AG20443 (cell line): ENCODE measurements at places on chromosomes 7 and 10.

GRCh38 chr10:128855618-128856428 lies 611.2 kb upstream of the MGMT start:
- DNase-seq = no peak

- no peak for DNase-seq
Measured at GRCh38 chr7:30519122-30519521, 14.5 kb upstream of the GGCT start.

GRCh38 chr7:73517241-73517995 lies 4.7 kb downstream of the BAZ1B start:
- no peak for DNase-seq

DNA sequence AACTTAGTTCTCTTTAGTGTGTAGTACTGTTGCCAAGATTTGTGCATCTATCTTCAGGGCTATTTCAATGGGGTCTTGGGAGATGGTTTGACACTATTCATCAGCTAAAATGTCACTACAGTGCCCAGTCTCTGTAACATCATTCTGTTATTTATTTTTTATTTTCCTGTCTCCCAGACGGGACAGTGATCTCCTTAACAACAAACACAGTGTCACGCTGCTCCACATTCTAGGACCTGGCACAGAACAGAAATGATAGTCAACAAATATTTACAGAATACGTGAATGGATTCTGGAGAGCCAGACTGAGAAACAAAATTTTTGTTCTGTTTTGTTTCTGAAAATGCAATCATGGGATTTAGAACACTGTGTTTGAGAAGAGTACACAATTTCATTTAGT lies 937.7 kb upstream of the LRRN3 start:
- no peak for DNase-seq

- no peak for DNase-seq
Measured at GRCh38 chr7:42155584-42156290, 81.3 kb downstream of the GLI3 start.

DNA sequence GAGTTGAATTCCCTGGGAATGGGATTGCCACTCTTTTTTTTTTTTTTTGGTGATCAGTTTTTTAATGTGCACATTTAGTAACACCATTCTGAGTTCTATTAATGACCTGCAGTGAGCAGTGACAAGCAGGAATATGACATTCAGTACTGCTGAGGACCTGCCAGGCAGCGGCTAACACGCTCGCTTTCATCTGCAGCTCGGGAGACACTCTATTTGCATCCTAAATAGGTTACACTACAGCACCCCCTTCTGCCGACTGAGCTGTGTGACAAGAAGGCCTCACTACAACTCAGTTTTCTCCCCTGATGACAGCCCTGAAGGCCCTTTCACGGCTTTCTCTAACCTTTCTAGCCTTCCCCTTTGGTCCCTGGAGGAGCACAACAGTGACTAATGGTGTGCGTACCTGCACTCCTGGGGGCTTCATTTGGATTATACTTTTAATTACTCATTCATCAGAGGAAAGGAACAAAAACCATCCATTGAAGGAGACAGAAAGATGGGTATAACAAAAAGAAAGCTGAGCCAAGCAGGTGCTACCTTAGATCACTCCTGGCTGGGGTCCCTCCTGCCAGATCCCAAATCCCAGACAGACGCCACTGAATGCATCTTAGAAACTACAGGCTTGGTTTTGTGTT lies 872.4 kb downstream of the LRMDA start:
- DNase-seq = peak; percentile 86

DNA sequence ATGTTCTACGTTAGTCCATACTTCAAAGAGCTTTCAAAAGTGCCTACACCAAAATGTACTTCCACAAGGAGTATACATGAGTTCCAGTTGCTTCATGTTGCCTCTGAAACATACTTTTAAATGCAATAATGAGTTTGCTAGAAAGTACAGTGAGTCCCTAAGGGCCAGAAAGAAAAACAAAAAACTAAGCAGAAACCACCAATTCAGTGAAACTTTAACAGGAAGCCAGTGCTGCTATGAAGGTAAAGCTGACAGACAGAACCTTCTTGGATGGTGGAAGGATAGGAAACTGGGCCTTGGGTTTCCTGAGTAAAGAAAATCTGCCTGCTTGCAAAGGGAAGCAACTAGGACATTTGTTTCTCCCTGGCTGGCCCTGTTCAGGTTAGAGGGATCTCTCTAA lies 104.2 kb downstream of the CTTNBP2 start:
- DNase-seq = no peak

DNA sequence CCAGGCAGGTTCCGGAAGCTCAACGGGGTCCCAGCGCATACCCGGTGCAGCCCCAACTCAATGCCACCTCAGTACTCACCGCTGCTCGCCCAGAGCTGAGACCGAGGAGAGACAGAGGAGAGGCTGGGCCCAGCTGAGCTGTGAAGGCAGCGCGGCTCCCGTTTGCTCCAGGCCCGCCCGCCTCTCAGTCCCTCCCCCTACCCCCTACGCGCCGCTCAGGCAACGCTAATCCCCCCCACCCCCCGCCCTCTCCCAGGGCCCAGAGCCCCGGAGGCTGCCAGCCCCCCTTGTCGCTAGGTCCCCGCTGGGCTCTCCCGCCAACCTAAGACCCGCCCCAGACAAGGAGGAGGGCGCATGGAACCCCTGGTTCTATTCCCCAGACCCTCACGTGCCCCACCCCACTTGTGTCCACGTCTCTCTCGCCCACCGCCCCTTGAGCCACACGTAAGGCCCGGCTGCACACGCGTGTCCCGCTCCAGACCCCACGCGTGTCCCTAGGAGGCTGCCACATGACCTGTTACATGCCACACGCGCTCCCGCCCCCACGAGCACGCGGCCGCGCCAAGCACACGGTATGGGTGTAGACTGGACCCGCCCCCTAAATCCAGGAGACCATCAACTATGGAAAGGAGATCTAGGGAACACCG lies at the start of gene PSD:
Gene PSD (minus strand): TSS at position 164 of the 647 bp plus-strand sequence. CDS start 1,747 bp downstream, outside the sequence.
- DNase-seq = no peak

DNA sequence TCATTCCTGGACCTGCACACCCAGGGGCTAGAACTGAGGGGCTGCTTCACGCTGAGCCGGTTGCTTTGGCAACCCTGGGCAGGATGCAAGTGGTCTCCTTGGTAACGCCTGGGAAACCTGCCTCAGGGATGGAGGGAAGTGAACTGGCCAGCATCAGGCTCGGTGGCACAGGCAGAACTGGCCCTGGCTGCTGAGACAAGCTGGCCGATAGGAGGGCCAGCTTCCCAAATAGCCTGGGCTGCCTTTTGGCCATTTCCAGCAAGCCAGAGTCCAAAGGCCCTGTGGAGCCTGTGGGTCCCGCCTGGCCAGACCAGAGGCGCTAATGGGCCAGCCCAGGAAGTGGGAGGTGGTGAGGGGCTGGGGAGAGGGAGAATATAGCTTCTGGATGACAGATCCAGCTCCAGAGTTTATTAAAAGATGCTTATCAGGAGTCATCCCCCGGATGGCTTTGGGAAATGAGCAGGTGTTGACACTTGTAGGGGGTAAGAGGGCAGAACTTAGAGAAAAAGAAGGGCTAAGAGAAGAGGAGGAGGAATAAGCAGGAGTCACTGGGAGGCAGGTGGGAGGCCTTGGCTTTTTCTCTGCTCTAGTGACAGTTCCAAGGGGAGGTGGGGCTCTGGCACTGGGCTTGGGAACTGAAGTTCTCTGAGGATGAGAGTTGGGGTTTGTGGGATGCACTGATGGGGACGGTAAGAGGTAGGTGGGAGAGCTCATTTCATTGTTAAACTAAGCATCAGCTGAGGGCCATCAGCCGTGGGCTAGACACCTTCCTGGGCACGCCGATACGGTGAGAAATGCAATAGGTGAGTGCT lies 9.6 kb downstream of the NEURL1 start:
- DNase-seq = no peak

GRCh38 chr10:5585517-5586206 lies 60.9 kb downstream of the CALML3 start:
- no peak for DNase-seq

DNA sequence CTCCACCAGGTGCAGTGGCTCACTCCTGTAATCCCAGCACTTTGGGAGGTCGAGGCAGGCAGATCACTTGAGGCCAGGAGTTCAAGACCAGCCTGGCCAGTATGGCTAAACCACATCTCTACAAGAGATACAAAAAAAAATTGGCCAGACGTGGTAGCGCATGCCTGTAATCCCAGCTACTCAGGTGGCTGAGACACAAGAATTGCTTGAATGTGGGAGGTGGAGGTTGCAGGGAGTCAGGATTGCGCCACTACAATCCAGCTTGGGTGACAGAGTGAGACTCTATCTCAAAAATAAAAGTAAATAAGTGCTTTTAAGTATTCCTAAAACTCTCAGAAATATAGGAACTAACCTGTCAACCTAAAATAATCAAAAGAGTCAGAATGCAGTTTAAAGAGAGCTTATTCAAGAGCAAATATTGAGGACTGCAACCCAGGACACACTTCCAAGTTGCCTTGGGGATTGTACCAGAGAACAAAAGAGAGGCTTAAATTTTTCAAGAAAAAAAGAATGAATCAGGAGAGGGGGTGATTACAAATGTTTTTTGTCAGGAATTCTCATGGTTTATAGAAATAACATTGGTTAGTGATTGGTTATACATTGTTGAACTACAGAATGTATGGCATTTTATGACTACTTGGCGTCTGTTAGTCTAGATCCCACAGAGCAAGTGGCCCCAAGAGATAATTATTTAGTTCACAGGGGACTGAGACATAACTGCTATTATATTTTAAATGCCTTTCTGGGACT lies 33.2 kb upstream of the PPP1R9A start:
- no peak for DNase-seq

DNA sequence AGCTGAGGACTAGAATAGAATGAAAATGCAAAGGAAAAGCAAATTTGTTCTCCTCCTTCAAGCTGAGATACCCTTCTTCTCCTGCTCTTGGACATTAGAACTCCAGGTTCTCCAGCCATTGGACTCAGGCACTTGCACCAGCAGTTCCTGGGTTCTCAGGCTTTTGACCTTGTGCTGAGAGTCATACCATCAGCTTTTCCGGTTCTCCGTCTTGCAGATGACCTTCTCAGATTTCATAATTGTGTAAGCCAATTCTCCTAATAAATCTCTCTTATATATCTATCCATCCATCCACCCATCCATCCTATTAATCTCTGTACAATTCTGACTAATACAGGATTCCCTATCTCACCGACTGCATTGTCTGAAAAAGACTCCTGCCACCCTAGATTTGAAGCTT lies 108.3 kb downstream of the AHR start:
- DNase-seq = peak; percentile 15

DNA sequence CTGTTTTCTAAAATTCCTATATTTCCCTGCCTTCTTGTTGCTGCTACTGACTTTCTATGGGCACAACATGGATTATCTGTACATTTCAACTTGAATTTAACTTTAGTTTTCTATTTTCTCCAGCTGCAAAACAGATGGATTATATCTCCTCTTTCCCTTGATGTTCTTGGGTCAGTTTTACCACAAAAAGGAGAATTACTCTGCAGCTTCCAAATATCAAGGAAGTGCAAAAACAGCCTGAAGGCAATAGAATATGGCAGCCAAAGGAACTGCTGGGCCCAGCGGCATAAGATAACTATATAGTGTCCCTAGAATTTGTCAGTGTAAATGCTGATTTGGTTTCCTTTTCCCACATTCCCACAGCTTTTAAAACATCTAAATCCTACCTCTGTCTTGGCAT lies 29.1 kb downstream of the CPED1 start:
- DNase-seq = no peak

DNA sequence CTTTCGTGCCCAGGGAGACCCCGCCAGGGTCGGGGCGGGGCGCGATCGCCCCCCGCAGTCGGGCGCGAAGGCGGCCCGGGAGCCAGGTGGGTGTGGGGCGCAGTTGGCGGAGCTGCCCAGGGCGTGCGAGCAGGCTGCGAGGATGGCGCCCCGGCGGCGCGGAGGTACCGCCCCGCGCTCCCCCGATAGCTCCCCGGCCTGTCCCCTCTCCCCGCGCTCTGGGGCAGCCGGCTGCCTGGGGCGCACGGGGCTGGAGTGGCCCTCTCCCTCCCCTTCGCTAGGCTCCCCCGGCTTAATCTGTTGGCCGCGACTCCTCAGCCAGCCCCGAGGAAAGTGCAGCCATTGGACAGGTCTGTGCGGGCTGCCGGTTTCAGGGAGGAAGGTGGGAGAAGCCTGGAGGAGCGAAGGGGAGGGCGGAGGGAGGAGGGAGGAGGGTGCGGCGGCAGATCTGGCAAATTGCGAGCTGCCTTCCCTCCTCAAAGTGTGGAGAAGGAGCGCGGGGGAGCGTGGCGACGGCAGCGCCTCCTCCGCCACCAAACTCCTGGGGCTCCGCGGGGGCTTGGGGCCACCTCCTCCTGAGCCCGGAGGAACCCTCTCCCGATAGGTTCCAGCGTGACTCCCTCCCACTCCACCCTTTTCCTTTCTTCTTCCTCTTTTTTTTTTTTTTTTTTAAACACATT lies 361 bp upstream of the PLXDC2 start:
- peak; percentile 20 for DNase-seq

DNA sequence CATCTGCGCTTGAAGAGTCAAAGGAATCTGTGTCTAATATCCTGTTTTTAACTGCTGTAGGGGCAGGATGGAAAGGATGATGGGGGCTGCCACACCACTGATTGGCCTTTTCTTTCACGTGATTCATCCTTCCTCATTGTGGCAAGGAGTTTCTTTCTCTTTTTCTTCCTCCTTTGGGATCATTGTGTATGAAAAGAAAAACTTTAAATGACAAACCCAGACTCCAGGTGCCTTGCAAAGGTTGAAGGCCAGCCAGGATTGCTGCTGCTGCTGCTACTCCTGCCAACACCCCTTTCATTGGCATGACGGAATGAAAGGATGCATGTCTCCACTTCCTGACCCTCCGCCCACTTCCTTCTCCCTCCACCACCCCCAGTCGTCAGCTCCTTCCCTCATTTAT lies 6.5 kb upstream of the OIT3 start:
- no peak for DNase-seq

GRCh38 chr10:82149674-82150073 lies 274.7 kb downstream of the NRG3 start:
- no peak for DNase-seq

- DNase-seq = no peak
Measured at GRCh38 chr10:90947030-90947960, 26.4 kb upstream of the ANKRD1 start.

DNA sequence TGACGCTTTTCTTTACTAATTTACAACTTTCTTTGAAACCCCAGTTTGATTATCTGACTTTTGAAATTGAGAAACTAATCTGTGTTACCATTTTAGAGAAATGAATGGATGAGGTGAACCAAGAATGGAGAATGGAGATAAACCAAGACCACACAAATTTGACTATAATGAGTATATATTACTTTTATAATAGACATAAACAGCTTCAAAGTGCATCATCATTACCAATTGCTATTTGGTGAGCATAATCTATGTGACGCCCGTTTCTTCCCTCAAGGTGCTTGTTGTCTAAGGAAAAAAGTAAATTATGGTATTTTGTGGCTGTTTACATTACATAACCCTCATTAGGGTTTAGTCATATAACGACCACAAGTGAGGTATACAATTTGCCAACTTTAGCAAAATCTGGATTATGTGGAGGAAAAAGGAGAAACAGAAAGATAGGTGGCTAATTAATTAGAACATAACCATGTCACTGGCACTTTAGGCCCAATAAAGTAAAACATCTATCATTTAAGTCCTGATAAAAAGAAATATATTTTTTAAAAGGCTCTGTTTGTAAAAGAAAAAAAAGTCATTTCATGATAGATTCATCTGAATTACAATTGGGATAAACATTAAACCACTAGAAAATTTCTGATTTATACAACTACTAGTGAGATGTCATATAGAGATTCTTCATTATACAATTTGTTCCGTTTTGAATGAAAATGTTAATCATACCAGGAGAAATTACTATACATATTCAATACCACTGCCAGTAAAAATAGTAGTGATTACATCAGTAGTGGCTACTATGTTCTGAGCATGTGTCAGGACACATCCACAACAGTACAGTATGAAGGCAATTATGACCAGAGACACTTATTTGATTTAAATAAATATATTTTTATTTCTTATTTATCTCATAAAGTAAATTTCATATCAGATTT lies 118.2 kb upstream of the FAM133B start:
- DNase-seq = no peak
